ENCODE measurements at places on chromosomes 6 and 20.

- no peak for DNase-seq
Measured at GRCh38 chr6:169622618-169623017, 79.2 kb downstream of the WDR27 start.

DNA sequence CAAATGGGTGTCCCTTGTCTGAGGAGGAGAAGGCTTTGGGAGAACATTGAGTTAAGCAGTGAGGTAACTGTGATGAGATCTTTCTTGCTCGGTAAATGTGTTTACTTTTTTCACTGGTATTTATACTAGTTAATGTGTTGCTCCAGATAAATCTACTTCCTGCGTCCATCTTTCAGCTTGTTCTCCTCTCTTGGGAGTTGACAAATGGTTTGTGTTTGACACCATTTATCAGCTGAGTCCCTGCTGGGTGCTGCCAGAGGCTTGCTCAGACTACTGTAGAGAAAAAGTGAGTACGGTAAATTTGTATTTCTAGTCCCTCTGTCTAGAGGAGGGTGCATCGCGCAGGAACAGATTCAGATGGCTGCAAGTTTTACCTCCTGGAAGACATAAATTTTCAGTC lies 8.3 kb upstream of the PRDM1 start:
- no peak for DNase-seq

DNA sequence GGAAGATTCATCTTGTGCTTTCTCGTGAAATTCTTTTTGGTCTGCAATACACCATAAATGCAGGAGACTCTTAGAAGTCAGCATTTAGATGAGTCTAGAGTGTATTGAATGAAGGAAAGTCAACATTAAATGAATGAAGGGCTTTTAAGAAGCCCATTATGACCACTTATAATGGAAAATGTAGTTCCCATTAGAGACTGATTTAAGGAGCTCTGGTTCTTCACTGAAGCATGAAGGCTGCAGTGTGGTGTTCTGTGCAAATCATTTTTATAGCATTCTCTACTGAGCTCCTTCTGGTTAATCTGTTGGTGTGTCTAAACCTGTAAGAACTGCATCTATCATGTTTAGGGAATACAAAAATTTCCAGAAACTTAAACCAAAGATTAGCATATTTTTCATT lies 19.7 kb downstream of the NCOA7 start:
- DNase-seq: no peak

GRCh38 chr6:104381907-104382306 lies 477.8 kb downstream of the HACE1 start:
- DNase-seq: no peak

DNA sequence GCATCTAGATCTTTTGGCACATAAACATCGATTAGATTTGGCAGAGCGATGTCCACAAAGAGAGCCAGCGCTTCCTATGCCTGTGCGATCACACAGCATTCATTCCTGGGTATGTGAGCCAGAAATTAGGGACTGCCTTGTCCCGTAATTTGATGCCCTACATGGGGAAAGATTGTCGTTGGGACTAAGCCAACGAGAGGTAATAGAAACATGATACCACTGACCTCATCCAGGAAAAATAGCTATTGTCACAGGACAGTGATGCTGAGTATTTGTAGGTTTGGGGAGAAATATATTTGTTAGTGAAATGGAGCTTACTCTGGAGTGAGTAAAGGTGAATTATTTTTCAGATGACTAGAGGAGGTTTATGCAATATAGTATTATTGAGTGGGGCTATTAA lies 154.0 kb downstream of the TSHZ2 start:
- DNase-seq: no peak

Data from RKO (cell line).